GM04504 (cell line): ENCODE measurements at places on chromosomes 12 and 14.

DNA sequence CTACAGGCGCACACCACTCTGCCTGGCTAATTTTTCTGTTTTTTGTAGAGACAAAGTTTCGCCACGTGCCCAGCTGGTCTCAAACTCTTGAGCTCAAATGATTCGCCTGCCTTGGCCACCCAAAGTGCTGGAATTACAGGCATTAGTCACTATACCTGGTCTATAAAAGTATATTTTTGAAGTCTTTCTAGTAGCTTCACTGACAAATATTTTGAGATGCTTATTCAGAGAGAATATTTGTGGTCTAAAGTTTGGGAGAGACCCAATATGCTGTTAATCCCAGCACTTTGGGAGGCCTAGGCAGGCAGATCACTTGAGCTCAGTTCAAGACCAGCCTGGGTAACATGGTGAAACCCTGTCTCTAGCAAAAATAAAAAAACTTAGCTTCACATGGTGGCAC lies 22.0 kb upstream of the PPP1R12A start:
- DNase-seq = no peak

DNA sequence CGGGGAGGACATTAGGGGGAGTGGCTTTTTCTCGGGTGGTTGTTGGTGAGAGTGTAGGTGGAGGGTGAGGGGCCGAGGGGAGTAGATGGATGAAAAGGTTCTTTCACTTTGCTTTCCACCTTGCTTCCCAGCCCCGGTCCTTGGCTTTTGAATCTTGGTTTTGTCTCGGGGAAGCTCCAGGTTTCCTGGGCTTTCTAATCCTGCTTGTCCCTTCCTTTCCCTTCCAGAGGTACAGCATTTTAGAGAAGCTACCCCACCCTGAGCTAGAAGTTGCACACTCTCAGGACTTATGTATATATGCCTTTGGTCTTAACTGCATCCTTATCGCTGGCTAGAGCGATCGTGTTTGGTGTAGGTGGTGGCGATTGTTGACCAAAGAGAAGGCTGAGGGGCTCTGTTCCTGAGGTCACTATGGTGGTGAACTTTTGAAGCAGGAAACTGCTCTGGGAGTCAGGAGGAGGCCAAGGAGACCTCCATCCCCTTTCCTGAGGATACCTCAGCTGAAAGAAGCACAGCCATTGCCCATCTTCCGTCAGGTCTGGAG lies 862 bp downstream of the PIP4K2C start:
- DNase-seq = no peak

- peak; percentile 64 for DNase-seq
Measured at GRCh38 chr12:10618338-10618987, 5.1 kb upstream of the MAGOHB start.

DNA sequence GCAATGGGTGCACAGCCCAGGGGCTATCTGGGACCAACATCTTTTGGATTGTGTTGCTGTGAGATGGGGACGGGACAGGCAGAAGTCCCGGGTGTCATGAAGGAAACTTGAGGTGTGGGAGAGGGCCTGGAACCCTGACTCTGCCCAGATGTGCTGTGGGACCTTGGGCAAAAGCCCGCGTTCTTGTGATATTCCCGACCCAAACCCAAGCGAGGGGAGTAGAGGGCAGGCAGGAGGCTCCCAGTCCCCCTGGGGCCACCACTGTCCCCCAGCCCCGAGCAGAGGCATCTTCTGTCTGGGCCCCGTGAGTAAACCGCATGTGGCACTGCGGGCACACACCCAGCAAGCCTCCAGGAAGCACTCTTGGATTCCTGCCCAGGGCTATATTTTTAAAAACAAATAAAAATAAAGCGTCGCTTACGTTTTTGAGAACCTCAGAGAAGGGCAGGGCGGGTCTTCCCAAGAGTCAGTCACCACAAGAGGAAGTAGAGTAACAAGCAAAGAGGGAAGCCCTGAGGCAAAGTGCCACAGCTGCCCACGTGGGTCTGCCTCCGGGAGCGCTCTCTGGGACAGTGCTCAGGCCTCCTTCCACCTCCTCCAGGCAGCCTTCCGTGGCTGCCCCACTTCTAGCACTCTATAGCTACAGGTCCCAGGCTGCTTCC lies 39.5 kb downstream of the BEGAIN start:
- peak; percentile 66 for DNase-seq

DNA sequence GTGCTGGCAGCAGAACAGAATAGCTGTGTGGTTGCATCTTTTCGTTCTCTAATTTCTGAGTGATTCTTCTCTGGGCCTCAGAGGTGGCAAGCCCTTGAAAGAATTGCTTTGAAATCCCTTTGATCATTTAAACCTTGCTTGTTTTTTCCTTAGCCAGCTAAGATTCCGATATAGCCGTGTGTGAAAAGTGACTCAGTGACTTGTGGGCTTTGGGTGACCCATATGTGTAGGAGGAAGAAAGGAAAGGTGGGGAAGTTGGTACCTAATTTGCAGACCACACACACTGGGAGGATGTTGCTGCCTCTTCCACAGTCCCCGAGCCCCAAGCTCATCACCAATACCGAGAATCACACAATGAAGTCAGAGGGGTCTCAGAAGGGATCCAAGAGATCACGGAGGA lies 18.8 kb downstream of the SLC24A4 start:
- no peak for DNase-seq

- no peak for DNase-seq
Measured at GRCh38 chr14:70907996-70908934, 1.0 kb downstream of the PCNX1 start.

DNA sequence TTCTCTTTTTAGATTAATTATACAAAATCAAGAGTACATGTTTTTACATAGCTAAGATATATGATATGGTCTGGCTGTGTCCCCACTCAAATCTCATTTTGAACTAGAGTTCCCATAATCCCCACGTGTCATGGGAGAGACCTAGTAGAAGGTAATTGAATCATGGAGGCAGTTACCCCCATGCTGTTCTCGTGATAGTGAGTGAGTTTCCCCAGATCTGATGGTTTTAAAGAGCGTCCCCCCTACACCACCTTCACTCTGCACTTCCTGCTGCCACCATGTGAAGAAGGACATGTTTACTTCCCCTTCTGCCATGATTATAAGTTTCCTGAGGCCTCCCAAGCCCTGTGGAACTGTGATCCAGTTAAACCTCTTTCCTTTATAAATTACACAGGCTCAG lies 21.4 kb upstream of the DRAM1 start:
- DNase-seq = no peak

- peak; percentile 65 for DNase-seq
Measured at GRCh38 chr12:112419297-112420133, 768 bp downstream of the PTPN11 start.

GRCh38 chr12:75862692-75863471 lies 168.7 kb downstream of the PHLDA1 start:
- DNase-seq = peak; percentile 38

DNA sequence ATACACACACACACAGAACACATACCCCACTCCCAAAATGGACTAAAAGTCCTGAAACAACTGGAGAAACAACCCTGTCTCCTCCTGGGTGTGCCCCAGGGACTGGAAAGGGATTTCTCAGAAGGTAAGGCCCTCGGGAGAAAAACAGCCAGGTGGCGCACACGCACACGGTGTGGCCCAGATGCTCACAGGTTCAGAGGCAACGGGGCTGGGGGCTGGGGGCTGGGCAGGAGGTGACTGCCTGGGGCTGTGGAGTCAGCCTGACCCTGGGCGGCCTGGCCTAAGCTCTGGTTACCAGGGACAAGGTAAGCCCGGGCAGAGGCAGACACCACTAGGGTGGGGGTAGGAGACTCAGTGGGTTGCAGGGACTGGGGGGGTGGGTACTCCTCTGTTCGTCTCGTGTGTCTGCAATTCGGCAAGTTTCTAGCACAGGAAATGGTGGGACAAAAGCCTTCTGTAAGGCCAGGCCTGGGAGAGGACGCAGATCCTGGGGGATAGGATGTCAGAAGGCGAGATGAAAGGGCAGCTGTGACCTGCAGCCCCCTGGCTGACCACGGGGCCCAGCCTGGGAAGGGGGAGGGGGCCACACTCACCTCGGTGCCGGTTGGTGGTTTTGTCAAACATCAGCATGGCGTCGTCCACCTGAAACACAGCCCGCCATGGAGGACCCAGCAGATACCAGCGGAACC lies 10.4 kb downstream of the MSI1 start:
- DNase-seq = no peak

GRCh38 chr14:33679025-33679424 lies 271.8 kb downstream of the EGLN3 start:
- DNase-seq = no peak

- no peak for DNase-seq
Measured at GRCh38 chr12:32586390-32586789, 92.7 kb upstream of the DNM1L start.

DNA sequence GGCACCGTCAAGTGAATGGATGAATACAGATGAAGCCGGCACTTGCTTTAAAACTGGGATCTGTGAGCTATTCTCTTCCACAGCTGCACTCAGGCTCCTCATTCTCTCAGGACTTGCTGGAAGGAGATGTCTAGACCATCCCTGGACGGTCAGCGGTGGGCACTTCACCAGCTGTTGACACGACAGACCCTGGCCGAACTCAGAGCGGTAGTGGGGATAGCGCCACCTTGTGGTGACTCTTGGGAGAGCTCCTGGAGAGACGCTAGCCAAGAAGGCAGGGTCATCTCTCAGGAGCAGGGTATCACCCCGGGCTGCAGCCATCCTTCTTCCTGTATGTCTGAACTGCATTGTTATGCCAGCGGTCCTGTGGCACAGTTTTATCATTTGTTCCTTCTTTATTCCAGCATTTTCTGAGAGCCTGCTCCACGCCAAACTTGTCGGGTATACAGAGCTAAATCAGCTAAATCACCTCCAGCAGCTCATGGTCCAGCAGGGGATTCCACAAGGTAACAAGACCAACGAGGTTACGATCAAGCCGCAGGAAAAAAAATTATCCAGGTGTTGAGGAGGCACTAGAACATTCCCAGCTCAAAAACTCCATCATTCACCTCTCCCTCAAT lies 10.0 kb downstream of the WNT1 start:
- DNase-seq = no peak

DNA sequence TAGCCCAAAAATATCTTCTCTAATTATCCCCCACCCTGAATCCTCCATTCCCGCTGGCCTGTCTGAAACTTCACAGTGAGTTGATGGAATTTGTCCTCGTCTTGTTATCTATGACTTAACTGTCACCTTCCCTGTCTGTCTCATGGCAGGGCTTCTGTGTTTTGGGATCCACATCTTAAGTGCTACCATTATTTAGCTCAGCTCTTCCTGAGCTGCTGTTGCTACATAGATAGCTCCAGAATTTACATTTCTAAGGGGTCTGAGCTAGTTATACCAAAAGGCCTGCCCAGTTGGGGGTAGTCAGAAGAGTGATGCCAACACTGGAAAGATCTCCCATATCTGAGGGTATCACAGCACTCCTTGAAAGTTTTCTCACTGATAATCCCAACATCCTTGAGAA lies 57.0 kb upstream of the CDKN3 start:
- DNase-seq = no peak

GRCh38 chr12:40022850-40023249 lies 83.0 kb downstream of the SLC2A13 start:
- DNase-seq = no peak

DNA sequence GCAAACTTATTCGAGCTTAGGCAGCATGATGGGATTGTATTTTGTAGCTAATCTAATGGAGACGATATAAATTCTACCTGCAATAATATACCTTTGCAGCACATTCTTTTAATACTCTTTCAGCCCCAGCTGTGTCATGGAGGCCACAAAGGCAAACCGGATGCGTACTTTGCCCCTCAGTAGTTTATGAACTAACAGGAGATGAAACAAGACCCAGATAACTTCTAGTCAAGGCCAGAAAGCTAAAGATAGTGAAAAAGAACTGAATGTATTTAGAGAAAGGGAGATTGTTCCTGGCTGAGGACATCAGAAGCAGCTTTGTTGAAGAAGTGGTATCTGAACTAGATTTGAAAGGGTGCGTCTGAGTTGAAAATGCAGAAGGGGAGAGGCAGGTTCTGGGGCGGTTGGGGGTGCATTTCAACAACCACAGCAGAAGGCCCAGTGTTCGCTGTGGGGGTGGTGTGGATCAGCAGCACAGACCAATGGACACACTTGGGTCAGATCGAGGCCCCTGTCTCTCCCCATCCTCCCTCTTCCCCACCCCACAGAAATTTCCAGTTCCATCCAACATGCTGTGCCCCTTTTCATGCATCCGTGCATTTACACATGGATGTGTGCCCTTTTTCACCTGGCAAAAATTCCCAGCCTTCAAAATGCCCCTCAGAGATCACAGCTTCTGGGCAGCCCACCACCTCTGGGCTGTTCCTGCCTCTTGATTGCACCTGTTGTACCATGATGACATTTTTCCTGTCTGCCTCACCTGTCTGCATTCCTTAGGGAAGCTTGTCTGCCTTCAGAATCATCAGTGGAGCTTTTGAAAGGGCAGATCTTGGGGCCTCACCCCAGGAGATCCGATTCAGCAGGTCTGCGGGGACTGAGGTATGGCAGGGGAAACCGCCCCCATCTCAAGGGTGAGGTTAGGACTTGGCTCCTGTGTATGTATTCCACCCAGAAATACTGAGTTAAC lies 2.2 kb downstream of the ZNF839 start:
- DNase-seq = no peak

GRCh38 chr12:68479261-68479895 lies 131.3 kb upstream of the RAP1B start:
- DNase-seq = no peak

GRCh38 chr14:44525237-44525636 lies 18.2 kb upstream of the FSCB start:
- no peak for DNase-seq

GRCh38 chr14:71321574-71322315 lies 414.5 kb downstream of the PCNX1 start:
- peak; percentile 14 for DNase-seq

DNA sequence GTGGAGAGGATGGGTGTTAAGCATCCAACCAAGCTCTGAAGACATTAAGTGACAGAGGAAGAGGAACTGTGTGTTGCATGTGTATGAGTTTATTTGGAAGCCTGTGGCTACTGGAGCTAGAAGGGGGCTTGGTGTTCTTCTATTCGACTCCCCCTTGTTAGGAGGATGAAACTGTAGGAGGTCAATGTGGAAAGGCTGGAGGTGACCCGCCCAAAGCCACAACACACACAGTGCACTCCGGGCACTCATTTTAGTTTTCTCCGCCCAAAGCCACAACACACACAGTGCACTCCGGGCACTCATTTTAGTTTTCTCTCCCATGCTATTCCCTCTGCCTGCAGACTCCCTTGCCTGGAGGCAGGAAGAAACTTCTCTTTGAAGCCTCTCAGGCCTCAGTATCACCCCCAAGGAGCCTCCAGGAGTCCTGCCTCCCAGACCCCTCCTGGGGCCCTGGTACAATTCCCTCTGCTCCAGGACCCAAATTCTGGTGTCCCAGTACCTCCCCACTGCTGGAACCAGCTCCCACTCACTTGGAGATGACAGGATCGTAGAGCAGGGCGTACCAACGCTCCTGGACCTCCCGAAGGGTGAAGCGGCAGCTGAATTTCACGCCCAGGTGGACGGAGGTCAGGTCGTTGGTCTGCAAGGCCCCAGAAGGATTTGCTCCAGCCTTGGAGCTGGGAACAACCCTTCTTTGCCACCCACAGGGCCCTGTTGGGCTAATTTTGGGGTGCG lies 3.8 kb downstream of the MCRS1 start:
- no peak for DNase-seq
